ENCODE measurements at places on chromosomes 12 and 14.

DNA sequence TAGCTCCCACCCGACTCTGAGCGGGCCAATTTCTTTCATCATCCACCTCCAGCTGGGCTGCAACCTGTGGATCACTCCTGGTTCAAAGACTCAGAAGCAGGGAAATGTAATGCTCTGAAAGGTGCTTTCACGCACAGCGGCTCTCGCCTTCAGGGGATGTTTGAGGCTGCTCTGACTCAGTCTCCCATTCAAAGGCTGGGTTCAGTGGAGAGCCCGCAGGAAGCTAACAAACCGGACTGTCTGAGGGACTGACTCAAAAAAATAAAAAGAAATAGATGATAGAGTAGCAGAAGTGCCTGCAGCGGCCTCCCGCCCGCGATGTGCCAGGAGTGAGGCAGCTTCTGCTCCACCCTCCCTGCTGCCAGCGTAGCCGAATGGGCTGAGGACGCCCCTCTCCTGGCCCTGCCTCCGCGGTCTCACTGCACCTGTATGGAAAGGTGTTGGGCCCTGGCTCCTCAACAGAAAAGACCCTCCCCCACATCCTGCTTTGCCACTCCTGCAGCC, 98.0 kb downstream of the GCH1 start:
- no peak for DNase-seq

- DNase-seq, result no peak
Measured at GRCh38 chr14:75402867-75403413, 24.9 kb upstream of the JDP2 start.

- DNase-seq, result peak; percentile 47
Measured at GRCh38 chr12:47079981-47080724, 394 bp upstream of the AMIGO2 start.

GRCh38 chr14:74141703-74142102, 56.9 kb downstream of the LIN52 start:
- DNase-seq, result no peak

DNA sequence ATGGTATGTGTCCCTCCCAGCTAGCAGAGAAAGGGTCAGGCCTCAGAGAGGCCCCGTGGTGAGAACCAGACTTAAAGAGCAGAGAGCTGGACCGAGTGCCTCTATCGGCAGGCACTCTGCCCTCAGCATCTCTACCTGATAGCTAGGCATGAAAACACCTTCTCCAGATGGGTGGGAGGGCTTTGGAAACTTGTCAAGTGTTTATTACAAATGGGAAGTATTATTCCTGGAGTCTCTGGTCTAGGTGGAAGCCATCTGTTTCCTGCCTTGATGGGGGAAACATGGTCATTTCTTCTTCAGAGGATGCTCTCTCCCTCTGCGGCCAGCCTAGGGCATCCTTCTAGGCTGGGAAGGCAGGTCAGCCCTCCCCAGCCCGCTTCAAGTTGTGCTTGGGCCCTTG, 2.3 kb downstream of the TMEM63C start:
- no peak for DNase-seq

Measured in muscle of arm (tissue), 14 donors.